HS-5 (cell line): ENCODE measurements at places on chromosomes 4 and X.

DNA sequence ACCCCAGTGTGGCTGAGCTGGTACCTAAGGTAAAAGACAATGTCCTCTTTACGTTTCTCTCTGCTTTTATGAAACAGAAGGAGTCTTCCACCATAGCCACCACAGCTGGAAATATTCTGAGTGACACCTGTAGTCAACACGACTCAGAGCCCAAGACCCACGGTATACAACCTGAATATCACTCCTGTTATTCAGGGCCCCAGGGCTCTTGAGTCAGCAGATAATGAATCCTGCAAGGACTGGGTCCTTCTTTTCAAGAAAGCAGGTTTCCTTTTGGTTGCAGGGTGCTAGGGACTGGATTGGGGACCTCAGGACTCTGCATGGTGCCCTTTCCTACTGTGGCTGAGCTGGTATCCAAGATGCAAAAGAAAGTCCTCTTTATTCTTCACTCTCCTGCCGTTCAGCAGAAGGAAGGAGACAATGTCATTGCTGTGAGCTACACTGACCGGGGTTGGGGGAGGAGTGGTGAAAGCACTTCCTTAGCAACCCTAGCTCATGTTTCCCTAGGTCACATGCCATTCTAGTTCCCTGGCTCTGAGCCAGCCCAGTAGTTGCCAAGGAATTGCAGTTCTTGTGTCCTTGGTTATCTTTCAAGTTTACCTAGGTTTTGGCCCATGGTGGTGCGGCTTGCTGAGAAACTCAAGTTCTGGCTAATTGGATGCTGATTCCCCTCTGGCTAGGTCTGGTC is 23.7 kb upstream of the UNC5C start:
- no peak for DNase-seq

- DNase-seq: no peak
Measured at GRCh38 chr4:137635601-137636000, 103.3 kb upstream of the PCDH18 start.

- DNase-seq: no peak
Measured at GRCh38 chr4:127250577-127250976, 382.2 kb upstream of the INTU start.

- DNase-seq: no peak
Measured at GRCh38 chr4:141513866-141514265, 122.5 kb upstream of the IL15 start.

DNA sequence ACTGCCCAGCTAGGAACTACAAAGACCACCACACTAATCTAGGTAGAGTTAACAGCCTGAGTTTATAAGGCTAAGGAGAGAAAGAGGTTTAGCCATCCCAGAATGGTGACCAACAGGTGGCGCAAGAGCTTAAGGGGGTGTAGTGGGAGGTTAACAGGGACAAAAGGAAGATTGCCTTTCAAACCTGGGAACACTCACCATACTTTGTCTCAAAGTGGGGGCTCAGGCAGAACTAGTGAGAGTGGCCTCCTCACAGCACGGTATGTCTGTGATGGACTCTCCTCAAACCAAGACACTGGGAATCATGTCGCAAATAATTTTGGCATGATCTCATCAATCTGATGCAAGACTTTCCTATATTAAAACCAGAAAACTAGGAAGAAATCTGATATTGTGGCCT is 23.4 kb downstream of the CCNI start:
- no peak for DNase-seq

- no peak for DNase-seq
Measured at GRCh38 chr4:18798123-18798522, 776.6 kb upstream of the LCORL start.
